ENCODE measurements at places on chromosomes 16 and 17.

DNA sequence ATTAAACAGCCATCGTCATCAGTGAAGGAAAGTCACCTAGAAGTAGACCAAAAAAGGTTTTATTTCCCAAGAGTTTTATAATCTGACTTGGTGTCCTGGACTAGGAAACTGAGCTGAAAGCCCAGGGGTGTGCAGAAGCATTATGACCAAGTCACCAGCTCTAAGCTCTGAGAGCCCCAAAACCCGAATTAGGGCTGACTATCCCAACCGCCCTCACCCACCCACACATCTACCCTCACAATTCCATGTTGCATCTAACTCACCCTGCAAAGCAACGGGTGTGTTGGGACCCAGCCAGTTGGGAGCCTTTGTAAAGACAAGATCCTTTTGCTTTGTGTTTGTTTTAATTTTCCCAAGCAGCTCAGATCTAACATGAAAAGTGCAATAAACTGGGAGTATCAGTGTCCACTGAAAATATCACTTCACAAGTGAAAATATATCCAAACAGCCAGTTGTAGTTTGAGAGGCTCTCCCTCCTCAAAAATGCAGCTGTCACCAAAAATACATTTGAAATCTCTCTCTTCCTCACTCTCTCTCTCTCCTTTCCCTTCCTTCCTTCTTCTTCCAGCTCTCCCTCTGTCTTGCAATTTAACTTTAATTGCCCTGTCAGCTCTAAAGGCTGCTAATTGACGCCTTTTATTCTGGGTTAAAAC, 16.2 kb upstream of the NOG start:
- no peak for DNase-seq

- peak; percentile 46 for DNase-seq
Measured at GRCh38 chr16:87850009-87851006, 19.0 kb downstream of the SLC7A5 start.

- no peak for DNase-seq
Measured at GRCh38 chr16:89319886-89320781, 102.6 kb downstream of the ZNF778 start.

GRCh38 chr16:31458073-31458843, 1.0 kb upstream of the ARMC5 start:
- DNase-seq, result no peak

GRCh38 chr17:72717676-72718075, 374.8 kb downstream of the SLC39A11 start:
- no peak for DNase-seq

GRCh38 chr16:55494994-55495421, 13.9 kb upstream of the LPCAT2 start:
- DNase-seq, result no peak

DNA sequence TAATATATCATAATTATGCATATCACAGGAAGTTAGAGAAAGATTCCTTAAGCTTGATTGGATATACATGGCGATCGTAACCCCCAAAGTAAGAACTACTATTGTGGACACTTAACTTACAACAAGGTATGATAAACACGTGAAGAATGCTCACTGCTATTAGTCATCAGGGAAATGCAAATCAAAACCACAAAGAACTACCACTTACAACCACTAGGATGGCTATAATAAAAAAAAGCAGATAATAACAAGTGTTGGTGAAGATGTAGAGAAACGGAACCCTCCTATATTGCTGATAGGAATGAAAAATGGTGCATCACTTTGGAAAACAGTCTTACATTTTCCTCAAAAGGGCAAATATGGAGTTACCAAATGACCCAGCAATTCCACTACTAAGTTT, 265.9 kb downstream of the SLC39A11 start:
- no peak for DNase-seq

DNA sequence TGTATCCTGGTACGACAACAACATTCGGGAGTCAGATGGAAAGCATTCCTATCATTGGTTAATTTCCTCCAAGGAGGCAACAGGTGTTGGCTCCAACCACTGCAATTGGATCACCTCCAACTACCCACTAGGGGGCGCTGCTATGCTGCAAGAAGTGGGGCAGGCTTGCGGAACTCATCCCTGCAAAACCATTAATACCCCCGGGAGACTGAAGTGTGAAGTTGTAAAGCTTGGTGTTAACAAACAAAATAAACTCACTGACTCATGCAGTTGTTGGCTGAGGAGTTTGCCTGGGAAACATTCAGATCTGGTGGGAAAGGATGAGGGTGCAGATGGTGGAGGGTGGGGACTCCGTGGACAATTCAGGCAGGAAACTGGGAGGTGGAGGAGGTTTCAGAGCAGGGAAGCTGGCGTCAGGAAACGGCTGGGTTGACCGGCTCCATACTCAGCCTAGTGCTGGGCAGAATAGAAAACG, 84.9 kb downstream of the HS3ST2 start:
- DNase-seq, result peak; percentile 83

DNA sequence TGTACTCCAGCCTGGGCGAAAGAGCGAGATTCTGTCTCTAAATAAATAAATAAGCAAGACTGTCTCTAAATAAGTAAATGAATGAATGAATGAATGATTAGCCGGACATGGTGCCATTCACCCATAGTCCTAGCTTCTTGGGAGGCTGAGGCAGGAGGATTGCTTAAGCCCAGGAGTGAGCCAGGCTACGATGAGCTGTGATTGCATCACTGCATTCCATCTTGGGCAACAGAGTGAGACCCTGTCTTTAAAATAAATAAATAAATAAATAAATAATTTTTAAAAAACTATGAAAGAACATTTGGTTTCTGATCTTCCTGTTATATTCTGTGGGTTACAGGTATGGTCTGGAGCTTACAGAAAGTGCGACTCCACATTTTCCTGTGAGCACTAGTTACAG, 65.0 kb downstream of the C17orf58 start:
- DNase-seq, result no peak

GRCh38 chr17:31310260-31310659, 3.6 kb downstream of the EVI2B start:
- DNase-seq, result no peak

DNA sequence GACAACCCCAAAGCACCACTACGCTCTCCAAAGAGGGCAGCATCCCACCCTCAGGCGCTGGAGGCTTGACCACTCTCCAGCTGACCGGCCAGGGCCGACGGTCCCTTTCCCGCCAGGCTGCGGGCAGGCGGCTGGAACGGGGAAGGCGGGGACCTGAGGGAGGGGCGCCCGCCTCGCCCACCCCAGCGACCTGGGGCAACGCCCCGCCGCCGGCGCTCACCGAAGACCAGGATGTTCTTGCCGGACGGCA, 431 bp downstream of the DYNC1LI2 start:
- DNase-seq, result no peak

- DNase-seq, result no peak
Measured at GRCh38 chr16:31455601-31456314, 3.5 kb upstream of the ARMC5 start.

- DNase-seq, result no peak
Measured at GRCh38 chr16:25141648-25142047, 30.1 kb downstream of the LCMT1 start.

DNA sequence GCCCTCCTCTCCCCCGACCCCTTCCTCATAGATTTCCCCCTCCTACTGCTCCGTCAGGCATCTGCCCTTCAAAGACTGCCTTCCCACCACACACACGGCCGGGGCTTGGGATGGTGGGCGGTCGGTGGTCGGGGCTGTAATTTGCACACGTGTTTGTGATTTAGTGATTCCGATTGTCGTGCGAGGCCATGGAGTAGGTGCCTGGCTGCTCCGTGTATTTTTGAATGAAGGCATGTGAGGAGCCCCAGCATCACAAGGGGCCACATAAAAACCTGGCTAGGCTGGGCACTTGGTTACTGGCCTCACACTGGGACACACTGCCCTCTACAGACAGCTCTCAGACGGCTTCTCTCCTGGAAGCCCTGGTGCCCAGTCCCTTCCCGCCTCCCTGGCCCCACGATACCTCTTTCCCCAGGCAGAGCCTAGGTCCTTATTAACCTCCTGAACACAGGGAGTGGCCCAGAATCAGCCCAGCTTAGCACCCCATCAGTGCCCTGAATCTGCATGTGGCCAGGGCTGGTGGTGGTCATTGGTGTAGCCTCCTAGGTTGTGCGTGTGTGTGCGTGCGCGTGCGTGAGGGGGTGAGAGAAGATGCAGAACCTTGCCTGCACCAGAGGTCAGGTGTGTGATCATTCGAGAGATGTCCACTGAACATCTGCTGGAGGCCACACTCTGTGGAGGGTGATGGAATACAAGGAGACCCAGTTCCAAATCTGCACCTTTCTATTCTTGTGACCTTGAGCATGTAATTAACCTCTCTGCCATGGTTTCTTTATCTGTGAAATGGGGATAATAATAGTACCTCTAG, 1.3 kb upstream of the SOCS1 start:
- DNase-seq, result no peak

GRCh38 chr17:20098314-20098713, 89.2 kb downstream of the SPECC1 start:
- DNase-seq, result no peak

DNA sequence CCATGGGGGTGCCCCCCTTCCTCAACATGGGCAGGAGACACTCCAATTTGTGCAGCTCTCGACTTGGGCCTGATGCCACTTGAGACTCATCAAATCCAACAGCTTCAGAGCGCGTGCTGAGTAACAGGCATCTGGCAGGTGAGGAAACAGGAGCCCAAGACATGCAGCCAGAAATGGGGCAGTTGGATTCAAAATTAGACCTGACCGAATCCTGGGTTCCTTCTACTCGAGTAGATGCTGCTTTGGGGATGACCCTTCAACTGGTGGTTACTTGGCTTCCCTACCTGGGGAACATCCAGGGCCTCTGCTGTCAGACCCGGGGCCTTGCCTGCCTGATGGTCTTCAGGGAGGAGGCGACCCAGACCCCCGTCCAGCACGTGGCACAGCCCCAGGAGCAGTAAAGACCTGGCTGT, 488 bp upstream of the NTN3 start:
- no peak for DNase-seq

DNA sequence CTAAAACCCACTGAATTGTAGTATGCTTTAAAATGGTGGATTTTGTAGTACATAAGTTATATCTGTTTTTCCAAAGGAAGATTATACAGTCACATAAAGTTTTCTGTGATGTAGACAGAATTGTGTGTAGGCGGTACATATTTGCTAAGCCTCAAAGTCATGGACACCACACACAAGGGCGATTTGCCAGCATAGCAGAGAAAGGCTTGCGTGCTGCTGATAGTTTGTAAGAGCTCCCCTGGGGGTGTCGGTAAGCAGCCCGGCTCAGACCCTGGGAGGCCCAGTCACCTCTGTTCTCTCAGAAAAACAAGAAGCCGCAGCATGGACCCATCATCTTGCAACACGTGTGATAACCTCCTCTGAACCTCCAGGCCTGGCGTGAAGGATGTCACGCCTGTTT, 38.3 kb upstream of the AKTIP start:
- no peak for DNase-seq

DNA sequence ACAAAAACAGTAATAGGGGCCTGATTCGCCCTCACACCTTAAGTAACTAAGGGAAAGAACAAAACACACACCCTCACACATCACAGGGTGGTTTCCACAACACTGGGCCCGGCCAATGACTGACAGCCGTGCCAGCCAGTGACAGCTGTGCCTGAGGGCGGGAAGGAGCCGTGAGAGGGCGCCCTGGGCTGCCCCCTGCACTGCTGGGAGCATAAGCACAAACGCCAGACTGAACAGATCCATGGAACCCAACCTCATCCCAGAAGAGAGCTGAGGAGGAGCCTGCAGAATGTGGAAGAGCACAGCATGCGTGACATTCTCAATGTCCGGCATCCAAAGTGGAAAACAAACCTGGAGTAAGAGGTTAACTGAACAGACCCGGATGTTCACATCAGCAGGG, 16.0 kb downstream of the CSNK1D start:
- no peak for DNase-seq

- DNase-seq, result no peak
Measured at GRCh38 chr17:12180644-12181261, 160.1 kb downstream of the MAP2K4 start.

- DNase-seq, result no peak
Measured at GRCh38 chr16:54766355-54766754, 164.3 kb upstream of the IRX5 start.

DNA sequence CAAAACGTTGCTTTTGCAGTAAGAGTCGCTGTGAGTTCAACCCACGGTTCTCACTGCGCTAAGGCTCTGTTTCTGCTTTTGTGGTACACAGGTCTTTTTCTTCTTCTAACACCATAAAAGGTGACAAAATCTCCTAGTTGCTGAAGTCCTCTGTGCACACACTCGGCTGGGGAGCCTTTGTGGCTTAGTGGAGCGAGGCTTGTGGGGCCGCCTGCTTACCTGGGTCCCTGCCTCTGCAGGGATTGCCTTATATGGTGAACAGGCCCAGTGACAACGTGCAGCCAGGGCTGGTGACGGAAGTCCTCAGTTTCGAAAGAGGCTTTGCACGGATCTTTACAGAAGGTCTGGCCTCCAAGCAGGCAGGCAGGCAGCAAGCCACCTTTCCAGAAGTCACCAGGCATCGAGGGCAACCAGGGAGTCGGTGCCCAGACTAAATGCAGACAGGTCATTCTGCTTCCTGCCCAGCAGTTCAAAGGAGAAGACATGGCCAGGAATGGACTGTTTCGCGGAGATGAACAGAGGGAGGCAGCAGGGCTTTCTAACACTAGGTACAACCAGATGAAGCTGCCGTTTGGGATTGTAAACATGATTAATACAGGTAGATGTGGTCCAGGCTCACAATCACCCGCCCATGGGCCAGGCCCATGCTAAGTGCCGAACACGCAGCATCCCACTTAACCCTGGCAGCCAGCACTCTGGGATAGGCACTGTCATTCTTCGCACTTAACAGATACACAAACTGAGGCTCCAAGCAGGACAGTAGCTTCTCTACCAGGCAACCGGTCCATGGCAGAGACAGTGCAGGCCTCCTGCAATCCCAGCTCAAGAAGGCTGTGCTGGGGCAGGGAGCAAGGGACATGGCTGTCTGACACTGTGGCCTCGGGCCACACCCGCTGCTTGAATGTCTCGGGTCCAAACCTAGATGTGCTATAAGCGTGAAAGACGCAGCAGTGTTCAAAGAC, 10.7 kb upstream of the MEAK7 start:
- no peak for DNase-seq

DNA sequence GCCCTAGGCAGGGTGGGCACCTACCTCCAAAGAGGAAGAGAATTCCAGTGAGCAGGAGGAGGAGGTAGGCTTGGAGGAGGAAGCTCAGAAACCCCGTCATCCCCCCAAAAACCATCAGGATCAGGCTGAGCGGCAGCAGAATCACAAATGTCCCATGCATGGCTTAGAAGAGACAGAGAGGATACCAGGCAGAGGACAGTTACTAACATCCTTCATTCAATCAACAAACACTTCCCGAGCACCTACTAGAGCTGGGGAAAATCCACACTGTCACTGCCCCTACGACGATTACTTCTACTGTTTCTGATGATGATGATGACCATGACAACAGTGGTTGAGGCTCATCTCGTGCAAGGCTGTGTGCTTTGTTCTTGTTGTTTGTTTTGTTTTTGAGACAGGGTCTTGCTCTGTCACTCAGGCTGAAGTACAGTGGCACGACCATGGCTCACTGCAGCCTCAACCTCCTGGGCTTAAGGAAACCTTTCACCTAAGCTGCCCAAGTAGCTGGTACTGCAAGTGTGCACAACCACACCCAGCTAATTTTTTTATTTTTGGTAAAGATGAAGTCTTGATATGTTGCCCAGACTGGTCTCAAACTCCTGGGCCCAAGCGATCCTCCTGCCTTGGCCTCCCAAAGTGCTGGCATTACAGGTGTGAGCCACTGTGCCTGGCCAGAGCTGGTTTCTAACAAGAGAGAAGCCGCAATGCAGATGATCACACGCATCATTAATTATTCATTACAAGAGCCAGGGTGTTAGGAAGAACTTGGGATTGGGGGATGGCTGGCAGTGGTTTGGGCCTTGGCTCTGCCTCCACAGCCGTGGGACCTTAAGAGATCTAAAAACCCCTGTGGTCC, 18.0 kb downstream of the TMEM114 start:
- DNase-seq, result no peak

- DNase-seq, result no peak
Measured at GRCh38 chr17:77914385-77915254, 43.9 kb upstream of the TNRC6C start.

GRCh38 chr16:75319513-75320411, 68.3 kb upstream of the BCAR1 start:
- DNase-seq, result no peak

Measured in omental fat pad (tissue), 4 donors.